ENCODE measurements at places on chromosomes 12 and 14.
A peak's percentile ranks its signal among the peaks of the same experiment; 100 is the strongest.

DNA sequence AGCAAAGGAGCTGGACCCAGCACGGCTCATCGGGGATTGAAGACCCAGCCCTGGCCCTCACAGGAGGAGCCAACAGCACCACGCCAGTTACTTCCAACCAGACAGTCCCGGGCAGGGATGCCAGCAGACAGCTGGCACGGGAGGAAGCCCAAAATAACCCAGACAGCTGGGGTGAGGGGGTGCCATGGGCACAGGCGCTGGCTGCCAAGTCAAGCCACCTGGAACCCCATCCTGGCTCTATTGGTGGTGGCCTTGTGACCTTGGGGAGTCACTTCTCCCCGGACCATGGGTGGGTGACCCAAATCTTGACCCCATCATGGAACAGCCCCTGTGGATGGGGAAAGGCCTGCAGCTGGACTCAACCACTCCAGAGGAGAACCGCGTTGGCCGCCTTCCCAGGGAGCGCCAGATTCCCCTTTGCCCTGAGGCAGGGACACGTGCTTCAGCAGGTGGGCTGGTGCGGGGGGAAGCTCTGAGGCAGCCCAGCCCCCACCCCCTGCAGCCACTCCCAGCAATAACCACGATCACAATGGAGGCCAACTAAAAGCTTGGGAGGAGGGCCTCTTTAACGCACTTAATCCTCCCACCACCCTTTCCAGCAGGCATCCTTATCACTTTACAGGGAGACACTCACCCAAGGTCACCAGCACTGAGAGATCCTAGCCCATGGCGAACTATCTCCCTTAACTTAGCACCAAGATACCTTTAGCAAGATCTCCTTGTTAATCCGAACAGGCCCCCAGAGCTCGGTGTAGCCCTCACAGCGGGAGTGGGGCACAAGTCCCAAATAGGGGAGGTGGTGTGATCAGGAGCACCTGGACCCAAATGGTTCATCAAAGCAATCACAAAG, 4.7 kb upstream of the RHOF start:
- DNase-seq, result peak; percentile 74

DNA sequence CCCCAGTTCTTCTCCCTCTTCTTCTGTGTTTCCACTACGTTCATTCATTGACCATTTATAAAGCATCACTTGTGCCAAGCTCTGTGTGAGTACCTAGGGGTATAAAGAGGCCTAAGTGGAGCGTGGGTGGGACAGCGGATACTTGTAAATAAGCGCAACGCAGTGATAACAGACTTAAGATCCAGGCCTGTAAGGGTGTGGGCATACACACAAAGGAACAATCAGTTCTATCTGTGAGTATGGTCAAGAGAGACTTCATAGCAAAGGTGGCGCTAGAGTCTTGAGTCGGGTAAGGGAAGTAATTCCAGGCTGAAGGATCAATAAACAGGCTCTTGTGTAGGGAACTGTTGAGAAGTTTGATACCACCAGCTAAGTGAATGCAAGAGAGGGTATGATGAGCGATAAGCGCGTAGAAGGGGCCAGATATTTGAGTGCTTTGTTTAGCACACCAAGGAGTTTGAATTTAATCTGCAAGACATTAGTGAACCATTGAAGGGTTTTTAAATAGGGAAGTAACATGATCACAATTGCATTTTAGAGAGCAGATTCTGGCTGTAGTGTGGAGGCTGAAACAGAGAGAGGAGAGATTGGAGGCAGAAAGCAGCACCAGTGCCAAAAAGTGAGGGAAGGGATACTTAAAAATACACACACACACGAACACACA, 1.0 kb upstream of the GXYLT1 start:
- DNase-seq, result no peak

DNA sequence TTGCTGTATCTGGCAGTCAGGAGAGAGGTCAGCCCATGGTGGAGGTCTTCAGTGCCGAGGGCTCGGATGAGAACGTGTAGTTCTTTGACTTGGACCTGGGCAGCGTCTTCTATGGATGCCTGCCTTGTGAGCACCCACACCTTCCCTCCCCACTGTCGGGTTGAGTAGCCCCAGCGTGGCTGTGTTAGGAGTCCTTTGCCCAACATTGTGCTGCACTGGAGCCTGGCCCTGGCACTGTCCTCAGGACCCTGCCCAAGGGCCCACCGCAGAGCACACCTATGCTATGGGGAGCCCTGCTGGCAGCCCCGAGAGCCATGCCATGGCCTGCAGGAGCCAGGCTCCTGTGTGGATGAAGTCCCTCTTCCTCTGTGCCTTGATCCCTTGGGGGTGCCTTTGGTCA, 26.7 kb downstream of the SLC25A29 start:
- no peak for DNase-seq

DNA sequence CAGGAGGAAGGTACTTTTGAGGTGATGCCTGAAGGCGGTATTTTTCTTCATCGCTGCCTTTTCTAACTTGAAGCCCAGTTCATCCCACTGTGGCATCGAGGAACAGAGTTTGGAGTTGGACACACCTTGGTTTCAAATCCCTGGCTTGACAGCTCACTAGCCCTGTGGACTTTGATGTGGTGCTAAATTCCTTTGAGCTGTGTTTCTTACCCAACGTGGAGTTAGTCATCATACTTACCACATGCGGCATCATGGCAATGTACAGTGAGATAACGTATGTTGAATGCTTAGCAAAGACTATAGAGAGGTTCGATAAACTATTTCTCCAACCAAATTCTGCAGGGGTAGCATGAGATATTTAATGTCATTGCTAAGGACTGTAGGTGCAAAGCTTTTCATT, 3.4 kb downstream of the PLEKHG3 start:
- no peak for DNase-seq
